ENCODE measurements at places on chromosomes 2 and 18.
A peak's percentile ranks its signal among the peaks of the same experiment; 100 is the strongest.

GRCh38 chr18:24447961-24448360, 12.5 kb upstream of the HRH4 start:
- no peak for DNase-seq

DNA sequence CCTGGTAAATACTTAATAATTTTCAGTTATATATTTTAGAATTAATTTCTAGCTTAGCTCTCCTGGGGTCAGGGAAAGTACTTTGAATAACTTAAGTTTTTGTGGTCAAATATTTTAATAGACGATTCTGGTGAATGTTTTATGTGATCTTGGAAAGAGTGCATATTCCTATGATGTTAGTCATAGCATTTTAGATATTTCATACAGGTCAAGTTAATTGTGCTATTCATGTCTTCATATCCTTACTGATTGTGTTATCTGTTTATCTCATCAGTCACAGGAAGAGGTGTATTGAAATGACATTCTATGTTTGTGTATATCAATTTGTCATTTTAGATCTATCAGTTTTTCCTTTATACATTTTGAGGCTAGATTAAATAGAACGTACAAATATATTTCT, 576.2 kb downstream of the CPS1 start:
- DNase-seq: no peak

DNA sequence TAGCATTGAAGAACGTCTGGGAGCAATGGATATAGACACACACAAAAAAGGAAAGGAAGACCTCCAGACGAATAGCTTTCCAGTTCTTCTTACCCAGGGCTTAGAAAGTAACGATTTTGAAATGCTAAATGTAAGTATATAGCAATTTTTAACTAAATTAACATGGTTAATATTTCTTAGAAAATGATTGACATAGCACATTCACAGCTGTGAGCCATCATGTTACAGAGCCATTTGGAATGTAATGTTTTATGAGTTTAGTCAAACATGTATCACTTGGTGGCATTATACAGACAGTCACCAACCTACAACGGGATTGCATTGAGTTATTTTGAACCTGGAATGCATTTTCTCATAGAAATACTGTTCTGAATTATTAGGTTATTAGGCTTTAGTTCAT, 35.1 kb downstream of the WDR43 start:
- DNase-seq: no peak

DNA sequence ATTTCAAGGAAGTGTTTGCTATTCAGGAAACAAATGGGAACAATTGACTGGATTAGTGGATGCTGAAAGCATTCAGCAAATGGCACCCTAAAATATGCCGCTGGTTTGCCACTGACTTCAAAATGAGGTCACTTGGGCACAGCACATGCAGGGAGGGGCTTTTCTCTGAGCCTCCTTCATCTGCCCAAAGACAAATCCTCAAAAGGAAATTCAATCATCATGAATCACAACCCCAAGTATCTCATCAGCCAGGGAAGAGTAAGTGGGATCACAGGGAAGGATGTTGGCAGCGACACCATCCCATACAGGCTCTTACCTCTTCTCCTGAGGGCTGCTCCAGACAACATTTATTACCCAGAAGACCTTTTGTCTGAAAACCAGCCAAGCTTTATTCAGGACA, 14.4 kb upstream of the SP140L start:
- no peak for DNase-seq

GRCh38 chr2:167411367-167411766, 523.1 kb downstream of the XIRP2 start:
- no peak for DNase-seq

DNA sequence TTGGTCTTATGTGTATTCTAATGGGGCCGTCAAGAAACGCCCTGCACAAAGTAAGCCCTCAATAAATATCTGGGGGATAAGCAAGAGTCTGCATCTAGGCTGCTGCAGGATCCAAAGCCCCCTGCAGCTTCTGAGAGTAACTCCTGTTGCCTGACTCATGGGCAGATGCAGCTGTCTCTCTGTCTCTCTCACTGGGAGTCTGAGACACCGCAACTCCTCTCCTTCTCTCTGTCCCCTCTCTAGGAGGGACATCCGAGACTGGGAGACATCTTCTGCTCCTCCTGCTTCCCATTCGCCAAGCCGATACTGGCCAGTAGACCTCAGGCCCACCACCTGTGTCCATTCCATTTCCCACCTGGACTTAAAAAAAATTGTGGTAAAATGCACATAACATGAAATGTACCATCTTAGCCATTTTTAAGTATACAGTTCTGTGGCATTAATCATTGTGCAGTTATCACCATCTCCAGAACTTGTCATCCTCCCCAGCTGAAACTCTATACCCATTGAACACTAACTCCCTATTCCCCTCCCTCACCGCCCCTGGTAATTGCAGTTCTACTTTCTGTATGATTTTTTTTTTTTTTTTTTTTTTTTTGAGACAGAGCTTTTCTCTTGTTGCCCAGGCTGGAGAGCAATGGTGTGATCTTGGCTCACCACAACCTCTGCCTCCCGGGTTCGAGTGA, 20.1 kb downstream of the DYSF start:
- no peak for DNase-seq

DNA sequence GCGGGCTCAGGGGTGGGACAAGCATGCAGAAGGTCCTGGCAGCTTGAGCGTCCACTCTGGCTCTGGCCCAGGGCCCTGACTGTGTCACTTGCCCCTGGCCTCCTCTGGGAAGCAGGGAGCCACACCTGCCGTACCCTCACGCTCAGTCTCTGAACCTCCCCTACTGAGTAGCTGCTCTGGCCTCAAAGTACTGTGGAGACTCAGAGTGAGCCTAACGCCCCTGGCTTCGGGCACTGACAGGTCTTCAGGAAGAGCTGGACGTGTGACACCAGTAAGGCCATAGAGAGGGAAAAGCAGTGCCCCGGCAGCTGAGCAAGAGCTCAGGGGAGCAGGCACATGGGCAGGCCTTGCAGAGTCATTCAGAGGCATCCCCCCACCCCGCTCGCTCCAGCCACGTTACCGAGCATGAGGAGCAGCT, 73.3 kb downstream of the SFXN5 start:
- no peak for DNase-seq

- DNase-seq: peak; percentile 40
Observed at GRCh38 chr2:101698844-101699754, 1.6 kb downstream of the MAP4K4 start.

DNA sequence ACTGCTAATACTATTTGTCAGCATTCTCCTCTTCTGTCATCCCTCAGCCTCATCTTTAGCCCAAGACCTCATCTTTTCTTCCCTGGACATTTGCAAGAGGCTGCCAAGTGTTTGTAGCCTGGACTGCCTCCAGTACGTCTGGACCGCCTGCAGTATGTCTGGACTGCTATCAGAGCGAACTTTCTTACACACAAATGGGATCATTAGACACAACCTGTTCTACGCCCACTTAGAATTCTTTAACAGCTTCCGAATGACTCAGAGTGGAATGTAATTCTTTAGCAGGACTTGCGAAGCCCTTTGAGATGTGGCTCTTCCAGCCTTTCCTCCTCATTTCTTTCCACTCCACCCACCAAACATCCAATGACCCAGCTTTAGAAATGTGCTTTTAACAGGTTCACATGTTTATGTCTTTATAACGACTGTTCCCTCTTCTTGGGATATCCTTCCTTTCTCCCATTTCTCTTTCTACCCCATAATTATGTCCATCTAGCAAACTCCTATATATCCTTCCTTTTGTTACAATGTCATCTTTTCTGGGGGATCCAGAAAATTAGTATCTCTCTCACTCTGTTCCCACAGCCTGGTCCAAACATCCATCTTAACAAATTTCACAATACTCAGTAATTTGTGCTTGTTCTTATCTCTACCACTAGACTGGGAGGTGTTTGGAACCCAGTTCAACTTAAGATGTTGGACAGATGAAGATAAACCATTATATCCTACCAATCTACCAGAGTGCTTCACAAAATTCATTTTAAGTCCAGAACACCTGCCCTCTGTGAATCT, 171.3 kb upstream of the PGAP1 start:
- DNase-seq: no peak

- DNase-seq: no peak
Observed at GRCh38 chr18:13401826-13402225, 183.3 kb downstream of the LDLRAD4 start.

DNA sequence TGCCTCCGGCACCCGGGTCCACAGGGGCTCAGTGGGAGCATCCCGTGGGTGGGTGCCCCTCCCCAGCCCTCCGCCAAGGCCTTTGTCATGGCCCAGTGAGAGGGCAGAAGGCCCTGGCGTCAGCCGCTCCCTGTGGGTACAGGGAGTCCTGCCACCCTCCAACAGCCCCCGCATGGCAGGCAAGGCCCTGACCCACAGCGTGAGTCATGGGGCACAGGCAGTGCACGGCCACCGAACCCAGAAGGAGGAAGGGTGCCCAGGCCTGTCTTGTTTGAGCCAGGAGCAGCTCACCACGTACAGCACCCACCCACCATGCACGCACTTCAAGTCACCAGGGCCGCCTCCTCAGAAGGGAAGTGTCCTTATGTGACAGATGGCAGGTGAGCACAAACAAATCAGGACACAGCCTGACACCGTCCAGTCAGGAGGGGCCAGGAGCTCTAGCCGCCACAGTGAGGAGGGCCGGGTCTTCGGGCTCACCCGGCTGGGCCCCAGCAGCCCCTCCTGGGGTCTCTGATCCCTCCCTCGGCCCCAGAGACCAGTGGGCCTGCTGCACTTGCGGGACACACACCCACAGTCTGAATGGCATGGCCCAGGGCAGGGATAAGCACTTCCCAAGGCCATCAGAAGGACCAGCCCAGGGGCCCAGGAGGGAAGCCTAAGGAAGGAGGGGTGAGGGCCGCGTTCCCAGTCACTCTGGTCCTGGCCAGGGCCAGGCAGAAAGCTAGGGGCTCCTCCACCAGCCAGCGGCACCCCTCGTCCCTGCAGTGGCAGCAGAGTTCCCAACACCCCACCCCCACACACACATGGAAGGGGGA, 25.8 kb downstream of the BIN1 start:
- DNase-seq: no peak

DNA sequence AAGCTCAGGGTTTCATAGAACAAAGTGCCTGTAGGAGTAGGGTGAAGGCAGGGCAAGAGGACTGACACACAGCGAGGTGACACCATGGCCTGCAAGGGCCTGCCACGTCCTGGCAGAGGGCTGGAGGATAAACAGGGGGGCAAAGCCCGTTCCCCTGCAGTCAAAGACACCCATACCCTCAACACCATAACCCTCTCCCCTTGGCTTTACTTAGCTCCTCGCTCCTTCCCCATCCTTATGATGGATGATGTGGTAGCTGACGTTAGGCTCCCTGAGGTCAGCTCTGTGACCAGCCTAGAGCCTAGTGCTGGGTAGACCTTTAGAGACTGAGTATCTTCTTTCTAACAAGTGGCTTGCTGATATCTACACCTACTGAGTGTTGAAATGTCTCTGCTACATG, 683.3 kb upstream of the HS6ST1 start:
- DNase-seq: no peak

- DNase-seq: no peak
Observed at GRCh38 chr2:224517963-224518362, 67.2 kb downstream of the CUL3 start.

- DNase-seq: no peak
Observed at GRCh38 chr18:13051159-13051558, 60.0 kb downstream of the CEP192 start.

GRCh38 chr18:11149441-11150270, at the start of gene PIEZO2:
PIEZO2 (minus strand) TSS chr18:11149569; CDS start chr18:11148588, 981 bp downstream.
- no peak for DNase-seq

GRCh38 chr18:60895181-60895580, 438.0 kb upstream of the CDH20 start:
- DNase-seq: peak; percentile 82

DNA sequence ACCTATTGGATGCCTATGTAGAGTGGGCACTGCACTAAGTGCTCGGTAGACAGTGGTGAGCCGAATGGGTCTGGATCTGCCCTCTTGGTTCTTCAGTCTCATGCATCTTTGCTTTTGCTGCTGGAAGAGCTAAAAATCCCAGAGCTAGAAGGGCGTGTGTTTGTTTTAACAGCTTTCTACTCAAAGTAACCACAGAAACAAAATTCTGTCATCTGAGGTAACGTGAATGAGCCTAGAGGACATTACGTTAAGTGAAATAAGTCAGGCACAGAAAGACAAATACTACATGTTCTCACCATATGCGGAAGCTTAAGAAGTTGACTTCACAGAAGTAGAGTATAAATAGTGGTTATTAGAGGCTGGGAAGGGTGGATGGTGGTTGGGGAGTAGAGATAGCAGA, 119.8 kb downstream of the PLB1 start:
- no peak for DNase-seq

DNA sequence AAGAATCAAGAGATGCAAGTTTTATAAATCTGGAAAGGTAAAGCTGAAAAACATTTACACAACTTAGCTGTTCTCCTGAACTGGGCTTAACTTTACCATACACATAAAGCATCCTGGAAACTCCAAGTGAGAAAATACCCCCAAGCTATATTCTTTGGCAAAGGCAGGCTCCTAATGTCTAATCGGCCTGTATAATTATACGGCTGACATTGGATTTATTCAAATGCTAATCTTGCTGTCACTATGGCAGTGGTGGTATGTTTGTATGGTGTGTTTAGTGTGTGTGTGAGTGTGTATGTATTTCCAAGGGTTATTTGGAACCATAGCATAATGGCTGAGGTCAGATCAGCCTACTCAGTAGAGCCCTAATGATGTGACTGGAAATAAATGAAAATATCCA, 1031.8 kb upstream of the ZEB2 start:
- peak; percentile 90 for DNase-seq

GRCh38 chr2:236533343-236533742, 36.3 kb upstream of the ACKR3 start:
- DNase-seq: no peak

DNA sequence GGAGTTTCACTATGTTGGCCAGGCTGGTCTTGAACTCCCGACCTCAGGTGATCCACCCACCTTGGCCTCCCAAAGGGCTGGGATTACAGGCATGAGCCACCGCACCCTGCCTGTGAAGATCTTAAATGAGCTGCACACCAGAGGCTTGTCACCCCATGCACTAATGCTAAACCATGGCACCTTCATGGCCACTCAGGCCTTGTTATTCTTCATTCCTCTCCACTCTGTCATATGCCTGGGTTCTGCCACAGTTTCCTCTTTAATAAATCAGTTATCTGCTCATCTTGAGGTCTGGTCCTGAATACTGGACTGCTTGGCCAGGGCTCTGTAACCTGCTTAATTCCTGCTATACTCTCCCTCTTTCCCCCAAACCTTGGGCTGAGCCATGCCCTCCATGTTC, 303.9 kb upstream of the FBXO11 start:
- no peak for DNase-seq

DNA sequence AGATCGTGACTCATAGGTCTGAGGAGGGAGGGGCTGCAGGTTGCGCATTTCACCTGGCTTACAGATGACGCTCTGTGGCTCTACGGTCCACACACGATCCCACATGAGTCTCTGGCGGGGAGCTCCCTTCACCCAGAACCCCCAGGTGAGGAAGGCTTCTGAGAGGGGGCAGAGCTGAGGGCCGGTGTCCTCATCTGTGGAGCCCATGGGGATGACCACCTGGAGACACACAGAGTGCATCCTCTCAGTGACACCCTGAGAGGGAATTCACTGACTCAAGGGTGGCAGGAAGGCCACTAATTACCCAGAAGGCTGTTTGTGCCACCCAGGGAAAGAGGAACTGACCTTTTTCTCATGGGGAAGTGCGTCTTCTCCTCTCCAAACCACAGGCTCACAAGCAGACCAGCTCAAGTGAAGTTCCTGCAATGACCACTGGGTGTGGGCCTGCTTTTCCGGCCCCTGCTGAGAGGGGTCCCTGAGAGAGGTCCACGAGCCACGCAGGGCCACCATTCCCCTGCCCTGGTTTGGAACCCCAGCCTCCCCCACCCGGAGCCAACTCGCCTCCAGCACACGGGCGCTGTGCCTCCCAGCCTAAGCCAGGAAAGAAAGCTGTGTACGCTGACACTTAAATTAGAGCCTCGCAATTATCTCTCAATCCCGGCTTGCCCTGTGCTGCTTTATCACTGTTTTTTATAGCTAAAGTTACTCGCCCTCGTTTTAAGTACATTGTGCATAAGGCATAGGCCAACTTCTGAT, 114.1 kb downstream of the BCL11A start:
- peak; percentile 50 for DNase-seq
